Activated T-helper 17 cell treated with anti-CD3 and anti-CD28 coated beads, Interleukin-2, amount 50 U/mL, for 72 hours (primary cell): ENCODE measurements at places on chromosomes 13 and 19. TPM values are rescaled to one million over a fixed set of nuclear protein-coding genes. Genes with fewer than 3 reads are reported as not detected.

DNA sequence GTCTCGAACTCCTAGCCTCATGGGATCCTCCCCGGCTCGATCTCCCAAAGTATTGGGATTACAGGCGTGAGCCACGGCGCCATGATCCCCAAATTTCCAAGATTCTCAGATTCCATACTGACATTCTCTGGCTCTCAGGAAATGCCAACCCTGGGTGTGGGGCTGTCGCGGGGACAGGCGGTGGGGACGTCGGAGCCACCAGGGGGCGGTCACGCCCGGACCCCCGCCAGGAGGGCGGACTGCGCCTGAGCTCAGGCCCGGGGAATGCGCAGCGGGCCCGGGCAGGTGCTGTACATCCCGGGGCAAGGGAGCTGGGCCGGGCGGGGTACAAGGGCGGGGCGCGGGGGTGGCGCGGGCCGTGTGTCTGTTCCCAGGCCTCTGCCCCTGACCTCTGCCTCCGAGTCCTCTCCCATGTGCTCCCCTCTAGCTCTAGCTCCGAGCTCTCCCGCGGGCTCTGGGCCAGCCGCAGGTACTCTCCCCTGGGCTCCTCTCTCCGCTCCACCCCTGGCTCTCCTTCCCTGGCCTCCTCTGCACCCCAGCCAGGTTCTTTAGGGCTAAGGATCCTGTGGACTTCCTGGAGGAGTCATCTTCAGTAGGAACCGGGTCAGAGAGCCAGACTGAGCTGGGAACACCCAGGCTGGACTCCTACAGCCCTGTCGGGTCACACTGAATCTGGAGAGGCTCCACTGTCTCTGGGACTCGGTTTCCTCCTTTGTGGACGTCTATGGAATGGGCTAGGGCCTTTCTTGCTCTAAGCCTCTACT, 2.4 kb downstream of the PPP1R13L start:
- no peak for ATAC-seq

- ATAC-seq, result no peak
Measured at GRCh38 chr13:51547425-51548176, 36.7 kb upstream of the WDFY2 start.

DNA sequence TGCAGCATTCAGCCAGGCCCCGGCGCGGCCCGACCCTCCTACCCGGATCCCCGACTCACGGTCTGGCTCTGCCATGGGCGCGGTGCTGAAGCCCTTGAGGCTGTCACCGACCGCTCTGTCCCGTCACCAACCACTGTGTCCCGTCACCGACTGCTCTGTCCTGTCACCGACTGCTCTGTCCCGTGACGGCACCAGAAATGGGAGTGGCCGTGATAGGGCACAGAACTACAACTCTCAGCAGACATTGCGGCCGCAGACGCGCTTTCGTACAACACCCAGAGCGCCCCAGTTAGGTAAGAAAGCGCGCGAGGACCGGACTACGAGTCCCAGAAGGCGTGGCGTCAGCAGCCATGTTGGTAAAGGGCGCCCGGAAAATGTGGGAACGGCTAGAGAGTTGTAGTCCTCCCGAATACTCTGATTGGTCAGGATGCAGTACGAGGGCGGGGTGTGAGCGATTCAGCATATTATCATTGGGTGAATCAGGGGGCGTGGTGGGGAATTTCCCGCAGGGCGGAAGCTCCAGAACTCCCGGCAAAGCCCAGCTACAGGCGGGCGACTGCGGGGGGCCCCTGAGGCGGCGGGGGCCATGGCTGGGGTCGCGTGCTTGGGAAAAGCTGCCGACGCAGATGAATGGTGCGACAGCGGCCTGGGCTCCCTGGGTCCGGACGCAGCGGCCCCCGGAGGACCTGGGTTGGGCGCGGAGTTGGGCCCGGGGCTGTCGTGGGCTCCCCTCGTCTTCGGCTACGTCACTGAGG, at the start of the genes NFKBIB and SIRT2:
Gene NFKBIB, plus strand, starts transcription at position 523 of the 755 bp plus-strand sequence. Its CDS starts 64 bp downstream, at position 587.
Gene SIRT2, minus strand, starts transcription at position 172 of the 755 bp plus-strand sequence. Its CDS starts 97 bp downstream, at position 75.
- peak; percentile 93 for ATAC-seq

DNA sequence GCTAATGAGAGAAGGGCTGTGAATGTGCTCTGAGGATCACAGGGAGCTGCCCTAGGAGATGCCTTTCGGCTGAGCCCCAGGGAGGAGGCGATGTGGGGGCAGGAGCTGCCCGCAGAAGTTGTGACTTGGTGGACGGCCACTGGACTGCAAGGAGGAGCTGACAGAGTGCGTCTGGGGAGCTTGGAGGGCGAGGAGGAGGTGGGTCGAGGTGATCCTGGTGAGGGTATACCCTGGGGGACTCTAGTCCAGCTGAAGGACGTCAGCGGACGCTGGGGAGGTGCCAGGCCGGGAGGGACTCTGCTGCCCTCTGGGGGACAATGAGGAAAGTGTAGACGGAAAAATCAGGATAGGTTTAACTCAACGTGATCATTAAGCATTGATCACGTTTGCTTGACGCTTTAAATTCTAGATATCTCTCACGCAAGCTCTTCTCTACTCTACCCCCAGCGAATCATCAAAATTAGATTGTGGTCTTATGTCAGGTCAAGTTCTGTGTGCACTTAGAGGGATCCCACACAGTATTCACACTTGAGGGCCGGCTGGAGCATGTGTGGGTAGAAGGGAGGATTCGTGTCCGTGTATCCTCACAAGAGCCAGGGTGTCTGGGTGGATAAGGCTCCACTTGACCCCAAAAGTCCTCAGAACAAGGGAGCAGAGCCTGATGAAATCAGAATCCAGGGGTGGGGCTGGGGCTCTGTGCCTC, 3.3 kb upstream of the CEACAM7 start:
- peak; percentile 48 for ATAC-seq

- no peak for ATAC-seq
Measured at GRCh38 chr19:3335431-3336350, 30.7 kb upstream of the NFIC start.

DNA sequence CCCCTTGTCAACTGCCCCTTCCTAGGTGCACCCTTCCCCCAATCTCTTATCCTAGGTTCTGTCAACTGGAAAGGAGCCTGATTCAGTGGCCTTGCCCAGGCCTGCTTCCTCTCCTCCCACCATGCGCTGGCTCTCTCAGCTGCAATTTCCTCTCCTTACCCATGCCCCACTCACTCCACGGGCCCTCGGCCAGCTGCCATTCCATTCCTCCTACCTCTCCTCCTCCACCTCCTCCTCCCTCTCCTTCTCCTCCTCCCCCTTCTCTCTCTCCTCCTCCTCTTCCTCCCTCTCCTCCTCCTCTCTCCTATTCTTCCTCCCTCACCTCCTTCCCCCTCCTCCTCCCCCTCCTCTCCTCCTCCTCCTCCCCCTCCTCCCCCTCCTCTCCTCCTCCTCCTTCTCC, 9.6 kb upstream of the TIMM44 start:
- no peak for ATAC-seq

GRCh38 chr19:38890686-38891085, 8.7 kb downstream of the SIRT2 start:
- ATAC-seq, result no peak

DNA sequence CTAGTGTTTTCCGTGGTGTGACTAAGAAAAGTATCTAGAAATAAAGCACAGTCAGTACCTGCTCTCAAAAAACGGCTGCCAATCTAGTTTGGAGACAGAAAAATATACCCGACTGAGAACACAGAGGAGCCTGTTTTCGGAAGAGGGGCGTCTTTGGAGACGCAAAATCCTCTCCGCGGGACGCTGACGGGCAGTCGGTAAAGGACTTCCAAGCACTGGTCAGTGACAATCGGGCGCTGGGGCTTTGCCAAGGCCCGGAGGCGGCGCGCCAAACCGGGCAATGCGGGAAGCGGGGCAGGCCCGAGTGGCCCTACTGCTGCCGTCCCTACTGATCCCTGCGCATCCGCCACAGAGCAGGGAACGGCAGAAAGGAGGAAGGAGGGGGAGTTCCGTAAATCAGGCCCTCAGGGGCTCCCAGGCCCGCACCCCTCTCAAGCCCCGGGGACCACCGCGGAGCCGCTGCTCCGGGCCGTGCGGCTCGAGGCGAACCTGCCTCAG, 588 bp upstream of the DPY19L3 start:
- peak; percentile 15 for ATAC-seq

DNA sequence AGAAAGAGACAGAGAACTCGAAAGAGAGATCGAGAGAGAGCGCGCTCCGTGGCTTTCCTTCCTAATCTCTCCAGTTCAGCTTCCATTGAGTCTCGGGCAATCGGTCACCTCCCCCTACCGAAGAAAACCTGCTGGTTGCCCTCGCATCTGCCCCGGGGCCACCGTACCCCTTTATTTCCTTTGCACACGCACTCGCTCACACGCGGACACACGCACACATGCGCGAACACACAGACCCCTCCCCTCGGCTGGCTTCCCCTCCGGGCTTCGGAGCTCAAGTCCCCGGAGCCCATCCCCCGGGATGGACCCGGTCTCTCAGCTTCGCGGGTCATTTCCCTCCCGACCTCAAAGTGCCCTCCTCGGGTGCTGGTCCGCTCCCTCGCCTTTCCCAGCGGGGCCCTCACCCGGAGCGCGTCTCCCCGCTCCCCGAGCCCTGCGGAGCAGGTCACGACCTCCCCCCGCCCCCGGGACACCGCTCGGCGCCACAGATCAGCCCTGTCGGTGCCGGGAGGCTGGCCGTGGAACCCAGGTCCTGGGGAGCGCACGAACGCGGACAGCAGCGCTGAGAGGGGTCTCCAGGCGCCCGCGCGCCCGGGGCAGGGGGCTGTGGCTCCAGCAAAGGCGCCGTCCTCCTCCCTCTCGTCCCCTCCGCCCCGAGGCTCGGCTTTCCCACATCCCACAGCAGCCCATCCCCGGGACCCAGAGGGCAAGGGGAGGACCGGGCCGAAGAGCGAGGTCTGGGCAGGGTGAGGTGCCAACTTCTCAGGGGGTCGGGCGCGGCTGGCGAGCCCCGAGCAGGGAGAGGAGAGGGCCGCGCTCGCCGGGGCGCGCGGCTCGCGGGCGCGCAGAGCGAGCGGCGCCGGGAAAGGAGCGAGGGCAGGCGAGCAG, 1.8 kb downstream of the DACH1 start:
- no peak for ATAC-seq

- no peak for ATAC-seq
Measured at GRCh38 chr19:36246006-36246481, 31.1 kb downstream of the ZNF146 start.

GRCh38 chr19:2164020-2164998, 576 bp downstream of the DOT1L start:
- peak; percentile 27 for ATAC-seq

DNA sequence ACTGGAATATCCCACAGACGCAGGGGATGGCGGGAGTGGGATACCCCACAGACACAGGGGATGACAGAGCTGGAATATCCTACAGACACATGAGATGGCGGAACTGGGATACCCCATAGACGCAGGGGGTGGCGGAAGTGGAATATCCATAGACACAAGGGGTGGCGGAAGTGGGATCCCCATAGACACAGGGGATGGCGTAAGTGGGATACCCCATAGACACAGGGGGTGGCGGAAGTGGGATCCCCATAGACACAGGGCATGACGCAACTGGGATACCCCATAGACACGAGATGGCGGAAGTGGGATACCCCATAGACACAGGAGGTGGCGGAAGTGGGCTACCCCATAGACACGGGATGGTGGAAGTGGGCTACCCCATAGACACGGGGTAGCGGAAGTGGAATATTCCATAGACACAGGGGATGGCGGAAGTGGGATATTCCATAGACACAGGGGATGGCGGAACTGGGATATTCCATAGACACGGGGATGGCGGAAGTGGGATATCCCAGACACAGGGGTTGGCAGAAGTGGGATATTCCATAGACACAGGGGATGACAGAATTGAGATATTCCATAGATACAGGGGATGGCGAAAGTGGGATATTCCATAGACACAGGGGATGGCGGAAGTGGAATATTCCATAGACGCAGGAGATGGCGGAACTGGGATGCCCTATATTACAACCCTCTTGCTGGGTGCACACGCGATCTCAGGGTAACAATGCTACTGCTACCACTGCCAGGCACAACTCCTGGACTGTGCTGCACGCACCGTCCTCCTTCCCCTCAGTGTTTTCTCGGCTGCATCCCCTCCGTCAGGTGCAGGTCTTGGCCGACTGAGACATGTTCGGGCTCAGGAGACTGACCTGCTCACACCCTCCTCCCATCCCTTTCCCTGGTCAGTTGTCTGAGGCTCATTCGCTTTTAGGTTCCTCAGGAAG, 28.1 kb downstream of the ZNF787 start:
- no peak for ATAC-seq

- no peak for ATAC-seq
Measured at GRCh38 chr13:59447031-59447430, 716.7 kb downstream of the DIAPH3 start.

GRCh38 chr13:20441879-20442278, 83.8 kb downstream of the CRYL1 start:
- ATAC-seq, result peak; percentile 61

GRCh38 chr13:44174769-44175425, 198.7 kb upstream of the SERP2 start:
- no peak for ATAC-seq

- ATAC-seq, result no peak
Measured at GRCh38 chr19:13091400-13092157, 11.1 kb downstream of the LYL1 start.

DNA sequence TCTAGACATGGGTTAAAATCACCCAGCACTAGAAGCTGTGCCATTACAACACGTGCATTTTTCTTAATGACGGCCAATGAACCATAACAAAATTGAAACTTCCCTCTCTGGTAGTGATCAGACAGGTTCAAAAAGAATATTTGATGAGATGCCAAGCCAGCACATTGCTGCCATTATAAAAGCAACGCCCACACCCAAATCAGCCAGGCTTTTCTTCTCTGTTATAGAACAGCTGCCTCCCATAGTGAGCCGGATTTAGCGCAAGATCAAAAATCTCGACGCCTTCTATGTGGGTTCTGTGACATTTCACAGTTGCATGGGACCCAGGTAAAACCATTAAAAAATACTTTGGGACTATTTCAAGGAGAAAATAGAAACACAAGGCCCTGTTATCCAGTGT, 1158.0 kb downstream of the EFNB2 start:
- ATAC-seq, result no peak

DNA sequence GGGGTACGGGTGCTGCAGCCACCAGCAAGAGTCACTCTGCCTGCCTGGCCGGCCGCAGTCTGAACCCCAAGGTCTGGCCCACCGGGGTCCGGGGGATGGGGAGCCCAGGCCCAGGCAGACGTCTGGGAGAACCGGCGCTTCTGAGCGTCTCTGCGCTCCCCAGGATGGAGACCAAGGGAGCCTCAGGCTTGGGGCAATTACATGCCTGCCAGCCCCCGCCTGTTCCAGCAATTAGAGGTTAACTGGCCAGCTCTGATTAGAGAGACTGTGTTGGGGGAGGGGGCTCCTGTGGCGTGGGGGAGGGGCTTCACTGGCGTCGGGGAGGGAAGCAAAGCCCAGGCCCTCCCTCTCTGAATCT, 11.9 kb downstream of the MEIS3 start:
- no peak for ATAC-seq

Gene TMEM238
- total RNA-seq, result 7.2 TPM

Gene EMP3
- 192 TPM for total RNA-seq

Gene FPR3
- total RNA-seq, result not detected

Gene ACP5
- 26.3 TPM for total RNA-seq

Gene SYT3
- total RNA-seq, result not detected

Gene ZNF285
- not detected for total RNA-seq

Gene VAV1
- 110 TPM for total RNA-seq

Gene GJB6
- 16.8 TPM for total RNA-seq

Gene PLK5
- not detected for total RNA-seq

Gene DNAJC3
- 19.6 TPM for total RNA-seq

Gene RCBTB2
- 7.7 TPM for total RNA-seq
